Neural progenitor cell (in vitro differentiated cells): ENCODE measurements at places on chromosomes 1 and 21.

- DNase-seq = peak; percentile 80
Measured at GRCh38 chr1:39107341-39108290, 81.5 kb downstream of the NDUFS5 start.

DNA sequence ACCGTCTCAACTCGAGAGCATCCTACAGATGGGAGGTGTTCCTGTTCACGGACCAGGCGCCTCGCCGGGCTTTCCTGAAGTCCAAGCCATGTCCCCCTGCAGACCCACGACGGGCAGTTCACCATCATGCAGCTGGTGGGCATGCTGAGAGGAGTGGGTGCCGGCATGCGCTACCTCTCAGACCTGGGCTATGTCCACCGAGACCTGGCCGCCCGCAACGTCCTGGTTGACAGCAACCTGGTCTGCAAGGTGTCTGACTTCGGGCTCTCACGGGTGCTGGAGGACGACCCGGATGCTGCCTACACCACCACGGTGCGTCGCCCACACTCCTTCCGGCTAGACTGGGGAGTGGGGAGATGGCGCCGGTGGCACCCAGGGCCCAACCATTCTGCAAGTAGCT, 35.4 kb downstream of the EPHA8 start:
- DNase-seq = no peak

DNA sequence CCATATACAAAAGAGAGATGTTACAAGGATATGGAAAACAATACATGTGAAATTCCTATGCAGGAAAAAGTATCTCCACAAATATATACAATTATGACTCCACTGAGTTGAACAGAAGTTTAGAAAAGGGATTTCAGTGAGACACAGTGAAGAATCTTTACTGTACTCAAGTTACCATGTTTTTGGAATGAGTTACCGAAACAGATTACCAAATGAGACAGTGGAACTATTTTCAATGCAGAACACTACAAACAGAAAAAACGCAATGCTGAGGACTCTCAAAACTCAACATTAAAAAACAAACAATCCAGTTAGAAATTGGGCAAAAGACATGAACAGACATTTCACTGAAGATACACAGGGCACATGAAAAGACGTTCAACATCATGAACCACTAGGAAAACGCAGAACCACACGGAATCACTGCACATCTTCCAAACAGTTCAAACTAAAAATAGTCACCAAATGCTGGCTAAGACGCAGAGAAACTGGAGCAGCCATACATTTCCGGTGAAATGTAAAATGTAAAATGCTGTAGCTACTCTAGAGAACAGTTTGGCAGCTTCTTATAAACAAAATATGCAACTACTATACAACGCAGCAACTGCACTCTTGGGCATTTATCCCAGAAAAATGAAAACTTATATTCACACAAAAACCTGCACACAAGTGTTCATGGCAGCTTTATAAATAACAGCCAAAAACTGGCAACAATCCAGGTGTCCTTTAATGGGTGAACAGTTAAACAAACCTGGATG, 118.7 kb downstream of the UBR4 start:
- no peak for DNase-seq

DNA sequence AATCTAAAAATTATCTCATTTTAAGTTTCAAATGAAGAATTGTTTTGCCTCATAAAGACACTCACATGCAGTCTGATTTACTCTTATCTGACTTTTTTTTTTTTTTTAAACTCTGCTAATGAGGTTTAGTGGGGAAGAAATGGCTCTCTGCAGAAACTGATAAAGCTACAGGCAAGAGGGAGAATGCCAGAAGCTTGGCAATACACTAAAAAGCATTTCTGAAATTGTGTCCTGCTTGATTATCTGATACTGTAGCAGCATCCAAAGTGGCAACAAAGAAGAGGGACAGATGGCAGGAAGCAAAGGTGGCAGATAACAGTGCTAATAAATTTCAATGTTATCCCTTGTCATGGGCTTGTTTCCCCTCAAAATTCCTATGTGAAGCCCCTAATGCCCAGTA, 1744.9 kb downstream of the NCAM2 start:
- no peak for DNase-seq

DNA sequence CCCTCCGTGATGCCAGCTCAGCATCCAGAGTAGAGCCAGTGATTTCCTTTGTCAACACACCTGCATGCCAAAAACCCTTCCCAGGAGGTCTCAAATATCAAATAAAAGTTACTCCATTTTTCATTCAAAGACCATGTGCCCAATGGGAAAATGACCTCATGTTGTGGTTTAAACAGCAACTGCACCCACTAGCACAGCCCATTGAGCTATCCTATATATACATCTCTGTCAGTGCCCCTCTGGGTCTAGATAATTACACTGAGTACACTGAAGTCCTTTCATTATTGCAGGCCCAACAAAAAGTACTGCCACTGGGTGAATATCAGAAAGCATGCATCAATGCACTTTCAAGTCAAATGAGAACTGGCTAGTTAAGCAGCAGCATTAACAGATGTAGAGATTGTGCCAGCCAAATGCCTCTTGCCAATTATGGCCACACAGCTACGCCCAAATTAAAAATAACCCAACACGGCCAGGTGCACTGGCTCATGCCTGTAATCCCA, 117.7 kb downstream of the SLC45A1 start:
- no peak for DNase-seq

- DNase-seq = no peak
Measured at GRCh38 chr1:206579747-206580437, 32.4 kb downstream of the EIF2D start.

DNA sequence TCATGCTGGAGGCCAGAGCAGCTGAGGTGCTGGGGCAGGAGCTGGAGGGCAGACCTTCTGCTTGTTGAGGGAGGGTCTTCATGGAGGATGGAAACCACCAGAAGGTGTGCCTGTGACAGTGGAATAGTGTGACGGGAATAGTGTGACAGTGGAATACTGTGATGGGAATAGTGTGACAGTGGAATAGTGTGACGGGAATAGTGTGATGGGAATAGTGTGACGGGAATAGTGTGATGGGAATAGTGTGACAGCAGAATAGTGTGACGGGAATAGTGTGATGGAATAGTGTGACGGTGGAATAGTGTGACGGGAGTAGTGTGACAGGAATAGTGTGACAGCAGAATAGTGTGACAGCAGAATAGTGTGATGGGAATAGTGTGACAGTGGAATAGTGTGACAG, 325.1 kb downstream of the HHAT start:
- DNase-seq = peak; percentile 9

DNA sequence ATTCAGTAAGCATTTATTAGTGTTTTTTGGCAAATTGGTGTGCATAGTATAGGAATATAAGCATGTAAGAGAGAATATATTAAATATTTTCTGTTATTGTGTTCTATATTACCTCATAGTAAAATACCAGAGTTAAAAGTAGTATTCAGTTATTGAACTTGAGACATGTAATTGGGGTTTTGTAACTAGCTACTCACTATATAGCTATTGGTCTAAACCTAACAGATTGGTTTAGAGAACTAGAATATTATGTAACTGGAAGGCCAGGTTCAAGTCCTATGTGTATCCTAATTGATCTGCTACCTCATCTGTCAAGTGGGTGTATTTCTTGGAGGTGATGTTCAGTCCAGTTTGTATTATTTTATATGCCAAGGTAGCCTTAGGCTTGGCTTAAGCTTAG, 26.3 kb downstream of the CLIC4 start:
- no peak for DNase-seq

GRCh38 chr1:97553971-97554370, 366.9 kb downstream of the DPYD start:
- DNase-seq = no peak

DNA sequence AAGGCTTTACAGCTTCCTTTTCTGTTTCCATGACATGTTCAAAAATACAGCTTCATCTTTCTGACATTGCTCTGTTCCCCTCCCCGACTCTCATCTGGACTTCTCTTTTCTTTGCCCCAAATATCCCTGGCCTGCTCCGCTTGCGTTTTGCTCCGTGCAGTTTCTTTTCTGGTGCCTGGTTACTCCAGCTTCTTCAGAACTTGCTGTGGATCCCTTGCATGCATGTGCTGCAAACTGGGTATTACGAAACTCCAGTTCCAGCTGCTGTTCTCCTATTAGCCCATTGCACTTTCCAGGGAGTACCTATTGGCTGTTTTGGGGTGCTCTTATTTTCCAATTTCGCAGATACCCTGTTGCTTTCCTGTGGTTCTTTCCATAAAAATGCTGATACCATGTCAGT, 9.9 kb upstream of the NDC1 start:
- no peak for DNase-seq

GRCh38 chr1:59136541-59137275, 160.2 kb upstream of the FGGY start:
- no peak for DNase-seq

DNA sequence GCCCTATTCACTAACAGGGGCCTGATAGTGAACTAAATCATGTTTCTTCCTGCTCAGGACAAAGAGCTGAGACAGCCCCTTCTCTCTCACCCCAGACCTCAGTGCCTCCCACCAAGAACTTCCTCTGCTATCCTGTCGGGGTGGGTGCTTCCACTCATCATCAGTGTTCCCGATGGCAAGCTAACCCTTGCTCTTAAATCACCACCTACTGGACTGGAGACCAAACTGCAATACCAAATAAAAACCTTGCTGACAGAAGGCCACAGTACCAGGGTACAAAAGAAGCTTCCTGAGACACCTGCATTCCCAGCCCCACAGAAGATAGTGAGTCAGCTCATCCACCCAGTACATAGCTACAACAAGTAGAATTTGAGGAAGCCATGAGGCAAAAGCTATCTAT, 799.5 kb downstream of the LTN1 start:
- no peak for DNase-seq

DNA sequence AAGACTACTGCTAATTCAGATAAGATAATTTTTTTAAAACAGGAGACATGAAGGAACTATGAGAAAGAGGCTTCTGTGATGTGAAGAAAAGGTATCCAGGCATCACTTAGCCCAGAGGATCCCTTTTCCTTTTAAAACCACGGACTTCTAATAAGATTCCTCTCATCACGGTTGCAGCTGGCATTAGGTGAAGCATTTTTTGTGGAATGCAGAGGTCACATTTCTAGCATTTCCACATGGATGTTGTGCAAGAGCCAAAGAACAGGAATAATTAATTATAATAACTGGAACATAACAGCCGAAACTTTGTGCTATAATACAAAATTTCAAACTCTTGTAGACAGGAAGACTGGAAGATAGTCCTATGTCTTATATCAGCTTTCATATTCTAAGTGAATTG, 27.6 kb downstream of the CYP2J2 start:
- no peak for DNase-seq

- DNase-seq = no peak
Measured at GRCh38 chr1:19639999-19640362, 4.1 kb upstream of the NBL1 start.

GRCh38 chr1:198917226-198917625, 278.4 kb downstream of the PTPRC start:
- no peak for DNase-seq

DNA sequence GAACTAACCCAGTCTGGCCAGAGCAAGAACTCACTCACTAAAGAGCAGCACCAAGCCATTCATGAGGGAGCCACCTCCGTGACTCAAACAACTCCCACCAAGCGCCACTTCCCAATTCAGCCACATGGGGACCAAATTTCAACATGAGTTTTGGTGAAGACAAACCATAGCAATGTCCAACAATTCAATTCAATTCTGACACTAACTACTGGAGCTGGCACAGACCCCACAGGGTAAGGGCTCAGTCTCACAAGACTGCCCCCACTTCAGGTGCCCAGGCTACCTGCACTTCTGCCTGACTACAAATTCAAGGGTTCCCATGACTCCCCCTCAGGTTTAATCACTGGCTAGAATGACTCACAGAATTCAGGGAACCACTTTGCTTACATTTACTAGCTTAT, 48.8 kb upstream of the RAP1A start:
- no peak for DNase-seq

DNA sequence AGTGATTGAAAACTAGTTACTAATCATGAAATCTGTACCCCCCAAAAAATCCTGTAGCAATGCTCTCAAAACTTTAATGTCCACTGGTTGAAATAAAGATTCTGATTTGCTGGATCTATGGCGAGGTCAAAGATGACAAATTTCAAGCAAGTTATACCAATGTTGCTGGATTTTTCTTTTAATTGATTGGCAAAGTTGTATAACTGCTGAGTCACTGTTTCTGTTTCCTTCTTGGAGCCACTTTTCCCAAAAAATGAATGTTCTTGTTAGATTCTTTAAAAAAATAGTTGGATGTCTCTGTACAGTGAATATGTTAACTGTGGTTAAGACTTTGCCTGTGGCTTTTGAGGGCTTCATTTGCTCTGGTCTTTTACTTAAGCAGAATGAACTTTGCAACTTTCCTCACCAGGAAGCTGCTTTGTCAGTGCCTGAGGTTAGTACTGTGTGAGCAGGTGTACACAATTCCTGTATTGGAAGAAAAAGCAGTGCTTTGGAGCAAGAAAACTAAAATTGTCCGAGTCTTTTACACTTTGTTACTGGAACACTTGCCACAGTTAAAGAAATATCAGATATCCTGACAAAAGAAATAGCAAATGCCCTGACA, 1211.9 kb downstream of the MRPL39 start:
- no peak for DNase-seq

DNA sequence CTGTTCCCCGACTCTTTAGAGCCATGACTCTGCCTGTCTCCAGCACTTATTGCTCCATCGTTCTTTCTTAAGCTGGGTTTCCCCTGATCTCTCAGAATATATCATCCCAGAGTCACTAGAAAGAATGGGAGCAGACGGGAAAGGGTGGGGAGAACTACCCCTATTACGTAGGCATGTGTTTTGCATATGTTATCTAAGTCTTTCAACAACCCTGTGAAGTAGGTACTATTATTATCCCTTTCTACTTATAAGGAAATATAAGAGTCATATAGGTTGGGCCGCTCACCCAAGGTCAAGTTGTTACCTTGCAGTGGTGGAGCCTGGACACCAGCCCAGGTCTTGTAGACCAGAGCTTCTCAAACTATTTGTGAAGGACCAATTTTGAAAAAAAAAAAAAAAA, 38.7 kb downstream of the ELF3 start:
- no peak for DNase-seq

DNA sequence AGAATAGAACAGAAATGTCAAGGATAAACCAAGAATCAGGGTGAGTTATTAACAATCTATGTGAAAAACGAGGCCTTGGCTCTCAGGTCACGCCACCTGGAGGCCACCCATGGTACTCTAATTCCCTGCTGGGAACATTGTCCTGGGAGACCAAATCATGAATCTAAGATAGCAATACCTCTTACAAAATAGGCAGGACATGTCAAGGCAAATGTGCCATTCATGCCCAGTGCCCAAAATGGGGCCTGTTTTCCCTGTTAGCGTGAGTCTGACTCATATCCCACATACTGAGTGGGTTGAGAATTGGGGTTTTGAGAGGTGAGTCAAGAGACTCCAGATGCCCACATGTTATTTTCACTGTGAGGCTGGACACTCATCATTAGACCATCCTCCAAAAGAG, 380.8 kb downstream of the HHIPL2 start:
- peak; percentile 46 for DNase-seq

GRCh38 chr1:117049857-117050256, 10.3 kb upstream of the TTF2 start:
- no peak for DNase-seq
